ENCODE measurements at places on chromosomes 11 and 22.
A peak's percentile ranks its signal among the peaks of the same experiment; 100 is the strongest.

- peak; percentile 73 for DNase-seq
Measured at GRCh38 chr11:65593518-65594414, 1.8 kb downstream of the KCNK7 start.

- DNase-seq, result peak; percentile 88
Measured at GRCh38 chr22:37566903-37567798, 6.9 kb downstream of the CDC42EP1 start.

DNA sequence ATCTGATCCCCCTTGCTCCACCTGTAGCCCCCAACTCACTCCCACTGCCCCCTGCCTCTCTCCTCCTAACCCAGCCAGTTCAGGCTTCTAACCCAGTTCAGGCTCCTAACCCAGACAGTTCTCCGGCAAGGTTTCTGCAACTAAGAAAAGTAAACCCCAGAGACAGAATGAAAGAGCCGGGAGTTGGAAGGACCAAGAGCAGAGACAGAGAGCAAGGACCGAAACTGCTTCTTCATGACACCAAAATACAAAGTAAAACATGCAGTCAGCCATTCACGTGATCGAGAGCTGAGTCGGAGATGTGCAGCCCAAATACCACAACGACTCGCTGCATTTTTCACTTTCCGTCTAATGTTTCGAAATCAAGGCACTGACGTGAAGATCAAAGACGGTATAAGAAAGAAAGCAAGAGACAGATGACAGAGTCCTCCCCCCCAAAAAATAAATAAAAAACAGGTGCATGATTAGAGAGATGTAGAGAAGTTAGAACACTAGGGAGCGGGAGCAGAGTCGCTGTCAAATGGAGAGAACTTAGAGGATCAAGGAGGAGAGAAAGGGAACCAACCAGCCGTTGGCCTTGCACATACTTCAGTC is 884 bp downstream of the IL10RA start:
- no peak for DNase-seq

DNA sequence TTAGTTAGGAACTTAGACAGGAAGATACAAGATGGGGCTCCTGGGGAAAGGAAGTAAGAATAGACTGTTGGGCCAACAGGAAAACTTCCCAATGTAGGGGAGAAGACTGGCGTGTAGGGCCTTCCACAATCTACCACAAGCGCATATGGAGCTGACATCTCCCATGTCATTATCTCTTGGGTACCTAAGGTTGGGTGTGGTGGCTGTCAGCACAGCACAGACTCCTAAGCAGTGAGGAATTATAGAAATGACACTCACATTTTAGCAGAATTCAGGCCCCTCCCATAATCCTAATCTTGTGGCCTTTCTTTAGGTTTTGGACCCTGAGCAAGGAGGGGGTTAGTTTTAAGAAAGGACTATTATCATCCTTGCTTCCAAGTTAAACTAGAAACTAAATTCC is 11.6 kb downstream of the TRIM21 start:
- no peak for DNase-seq

DNA sequence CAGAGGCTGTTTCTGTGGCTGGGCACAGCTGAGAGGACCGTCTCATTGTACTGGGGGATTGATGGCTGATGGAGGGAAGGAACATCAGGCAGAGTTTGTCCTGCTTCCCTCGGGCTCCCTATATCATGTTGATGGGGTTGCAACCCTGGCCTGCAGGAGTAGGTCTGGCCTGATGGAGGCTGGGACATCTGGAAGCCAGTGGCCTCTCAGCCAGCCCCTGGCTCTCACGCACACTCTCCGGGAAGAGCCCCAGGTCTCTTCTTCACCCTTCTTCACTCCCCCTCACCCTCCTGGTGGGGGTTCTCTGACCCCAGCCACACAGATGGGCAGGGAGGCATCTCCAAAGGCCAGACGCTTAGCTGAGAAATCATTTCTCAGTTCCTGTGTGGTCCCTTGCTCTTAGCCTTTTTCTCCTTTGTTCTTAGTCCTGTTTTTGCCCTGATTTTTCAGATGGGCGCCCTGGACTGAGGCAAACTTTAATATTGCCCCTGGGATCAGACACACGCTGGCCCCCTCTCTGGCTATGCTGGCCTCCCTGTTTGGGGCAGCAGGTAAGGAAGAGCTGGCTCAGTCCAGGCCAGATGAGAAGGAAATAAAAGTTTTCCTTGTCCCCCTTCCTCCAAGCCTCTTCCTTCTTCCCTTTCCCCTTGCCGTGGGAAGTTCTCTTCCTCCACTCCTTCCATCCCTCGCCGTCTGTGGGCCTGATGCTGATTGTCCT is 13.9 kb upstream of the ANO1 start:
- no peak for DNase-seq

DNA sequence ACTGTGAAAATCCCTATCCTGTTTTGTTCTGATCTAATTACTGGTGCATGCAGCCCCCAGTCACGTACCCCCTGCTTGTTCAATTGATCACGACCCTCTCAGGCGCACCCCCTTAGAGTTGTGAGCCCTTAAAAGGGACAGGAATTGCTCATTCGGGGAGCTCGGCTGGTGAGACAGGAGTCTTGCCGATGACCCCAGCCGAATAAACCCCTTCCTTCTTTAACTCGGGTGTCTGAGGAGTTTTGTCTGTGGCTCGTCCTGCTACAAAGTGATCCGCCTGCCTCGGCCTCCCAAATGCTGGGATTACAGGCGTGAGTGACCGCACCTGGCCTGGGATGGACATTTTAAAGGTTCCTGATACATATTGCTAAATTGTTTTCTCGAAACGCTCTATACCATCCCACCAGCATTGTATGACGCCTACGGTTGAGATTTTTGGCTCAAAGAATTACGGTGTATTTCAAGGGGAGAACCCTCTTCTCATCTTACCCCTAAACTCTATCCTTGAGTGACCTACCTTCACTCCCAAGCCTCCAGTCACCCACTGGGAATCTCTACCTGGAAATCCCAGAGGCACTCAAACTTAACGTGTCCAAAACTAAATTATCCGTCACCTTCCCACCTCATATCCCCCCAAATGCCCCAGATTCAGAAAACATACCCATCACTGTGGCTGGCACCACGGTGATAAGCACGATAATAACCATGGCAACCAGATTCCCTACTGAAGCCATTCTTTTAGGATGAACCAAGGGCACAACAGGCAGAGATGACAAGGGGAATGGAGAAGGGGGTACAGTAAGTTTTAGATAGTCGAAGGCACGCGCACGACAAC is 789 bp upstream of the POLA2 start:
- no peak for DNase-seq

DNA sequence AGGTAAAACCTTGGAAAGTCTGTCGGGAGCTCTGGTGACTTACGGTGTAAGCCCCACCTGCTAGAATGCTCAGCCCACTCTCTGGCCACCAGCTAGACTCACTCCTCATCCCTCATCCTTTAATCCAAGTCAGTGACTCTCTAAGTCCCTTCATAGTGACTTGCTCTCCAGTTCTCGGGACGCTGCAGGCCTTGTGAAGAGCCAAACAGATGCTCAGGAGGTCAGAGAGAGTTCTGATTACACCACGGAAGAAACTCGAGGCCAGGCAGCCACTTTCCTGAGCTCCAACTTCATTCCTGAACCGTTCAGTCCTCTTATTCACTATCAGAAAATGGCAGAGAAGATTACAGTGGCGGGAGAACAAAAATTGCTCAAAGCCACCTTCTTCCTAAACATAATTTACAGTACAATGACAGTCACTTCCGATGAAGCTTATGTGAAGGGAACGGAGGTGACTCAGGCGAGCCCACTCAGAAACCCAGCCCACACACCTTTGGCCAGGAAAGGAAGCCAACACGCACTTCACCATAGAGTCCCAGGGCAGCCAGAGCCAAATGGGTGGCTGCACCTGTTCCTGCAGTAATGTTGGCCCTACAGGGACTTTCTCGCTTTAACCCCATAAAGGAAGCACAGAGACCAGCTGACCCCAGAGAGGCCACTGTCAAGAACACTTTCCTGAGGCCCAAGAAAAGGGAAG is 100.4 kb downstream of the GALNT18 start:
- no peak for DNase-seq

DNA sequence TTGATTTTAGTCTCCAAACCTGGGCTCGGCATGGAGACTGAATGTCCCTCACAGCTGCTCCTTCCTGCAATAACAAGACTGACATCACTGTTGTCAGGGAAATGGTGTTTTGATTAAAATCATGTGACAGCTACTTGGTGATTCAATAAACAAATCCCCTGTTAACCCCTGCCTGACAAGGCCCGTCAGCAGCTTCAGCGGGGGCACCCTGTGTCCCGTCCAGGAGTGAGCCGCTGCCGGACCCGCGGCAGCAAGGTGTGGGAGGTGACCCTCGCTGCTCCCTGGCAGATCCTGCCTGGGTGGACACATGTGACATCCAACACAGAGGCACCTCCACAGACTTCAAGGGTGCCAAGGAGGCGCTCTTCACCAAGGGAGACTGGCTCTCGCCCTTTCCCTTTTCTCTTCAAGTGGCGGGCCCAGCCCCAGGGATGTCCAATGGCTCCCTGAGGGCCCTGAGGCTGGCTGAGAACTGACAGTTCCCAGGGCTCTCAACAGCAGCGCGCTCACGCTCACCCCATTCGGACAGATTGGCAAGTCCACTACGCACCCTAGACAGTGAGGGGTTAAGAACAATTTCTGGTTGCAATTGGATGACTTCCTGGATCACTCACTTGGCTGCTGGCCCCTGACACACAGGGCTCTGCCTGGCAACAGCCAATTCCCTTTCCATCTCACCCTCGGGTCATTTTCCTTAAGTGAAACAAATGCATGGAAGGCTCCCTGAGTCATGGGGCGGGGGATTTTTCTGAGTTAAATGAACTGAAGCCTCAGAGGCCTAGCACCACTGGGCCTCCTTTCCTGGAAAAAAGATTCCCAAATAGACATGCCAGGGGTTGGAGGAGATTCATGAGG is 30.7 kb downstream of the PPP2R1B start:
- DNase-seq, result no peak

- no peak for DNase-seq
Measured at GRCh38 chr11:130129922-130130321, 29.7 kb upstream of the ST14 start.

DNA sequence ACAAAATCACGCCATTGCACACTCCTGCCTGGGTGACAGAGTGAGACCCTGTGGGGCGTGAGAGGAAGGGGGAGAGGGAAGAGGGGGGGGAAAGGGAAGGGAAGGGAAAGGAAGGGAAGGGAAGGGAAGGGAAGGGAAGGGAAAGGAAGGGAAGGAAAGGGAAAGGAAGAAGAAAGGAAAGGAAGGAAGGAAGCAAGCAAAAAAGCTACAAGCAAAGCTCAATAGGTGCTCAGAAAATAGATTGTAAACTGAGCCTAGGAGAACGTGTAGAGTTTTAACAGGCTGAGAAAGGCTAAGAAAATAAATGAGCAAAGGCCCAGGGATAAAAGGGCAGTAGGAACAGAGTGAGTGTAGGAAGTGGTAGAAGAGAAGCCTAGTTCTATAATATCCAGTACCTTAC is 30.8 kb upstream of the GDPD4 start:
- no peak for DNase-seq

- no peak for DNase-seq
Measured at GRCh38 chr11:97224396-97224795, 834.6 kb downstream of the JRKL start.

DNA sequence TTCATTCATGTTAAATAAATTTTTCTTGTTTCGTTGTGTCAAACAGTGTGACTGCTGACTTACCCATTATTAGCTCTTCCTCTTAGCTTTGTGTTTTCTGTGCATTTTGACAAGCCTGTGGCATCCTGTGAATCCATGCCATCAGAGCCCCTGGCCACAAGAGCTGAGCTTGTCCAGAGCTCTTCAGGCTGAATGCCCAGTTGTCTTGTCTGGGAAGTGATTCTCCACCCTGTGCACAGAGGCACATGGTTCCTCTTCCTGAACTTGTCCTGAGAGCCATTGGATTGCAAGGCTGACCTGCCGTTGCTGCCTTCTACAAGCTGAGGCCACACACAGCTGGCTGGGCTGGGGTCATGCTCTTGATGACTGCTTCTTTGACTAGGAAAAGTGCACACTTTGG is 64.1 kb downstream of the PPP6R3 start:
- DNase-seq, result no peak

- no peak for DNase-seq
Measured at GRCh38 chr11:58058276-58059006, 27.7 kb downstream of the OR6Q1 start.

GRCh38 chr11:130070846-130071200 is 1.1 kb downstream of the APLP2 start:
- DNase-seq, result peak; percentile 69

GRCh38 chr11:1259561-1259960 is 36.7 kb downstream of the MUC5B start:
- DNase-seq, result no peak
